ENCODE measurements at places on chromosomes 1 and 21. TPM values are rescaled to one million over a fixed set of nuclear protein-coding genes. Genes with fewer than 3 reads are reported as not detected.

GRCh38 chr1:210922666-210923065, 211.3 kb downstream of the KCNH1 start:
- H3K27me3 ChIP-seq, result no peaks in the 10 kb centered on the region
- no peak overlapping the region for H3K4me3 ChIP-seq
- H3K4me1 ChIP-seq, result no peaks in the 10 kb centered on the region
- H3K36me3 ChIP-seq, result no peaks in the 10 kb centered on the region
- DNase-seq, result no peak

DNA sequence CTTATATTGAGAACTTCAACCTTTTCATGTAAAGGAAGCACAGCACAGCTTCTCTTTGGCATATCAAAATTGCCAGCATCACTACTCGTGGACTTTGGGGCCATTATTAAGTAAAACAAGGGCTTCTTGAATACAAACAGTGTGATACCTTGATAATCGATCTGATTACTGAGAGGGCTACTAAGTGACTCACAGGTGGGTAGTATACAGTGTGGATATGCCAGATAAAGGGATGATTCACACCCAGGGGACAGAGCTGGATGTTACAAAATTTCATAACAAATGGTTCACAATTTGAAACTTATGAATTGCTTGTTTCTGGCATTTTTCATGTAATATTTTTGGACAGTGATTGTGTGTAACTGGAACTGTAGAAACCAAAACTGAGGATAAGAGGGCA, 15.4 kb downstream of the HDAC1 start:
- no peak overlapping the region for H3K27ac ChIP-seq
- H3K4me3 ChIP-seq, result no peak overlapping the region
- H3K4me1 ChIP-seq, result peaks cover 22% of the 10 kb centered on the region
- no peak for DNase-seq
- H3K27me3 ChIP-seq, result no peaks in the 10 kb centered on the region

DNA sequence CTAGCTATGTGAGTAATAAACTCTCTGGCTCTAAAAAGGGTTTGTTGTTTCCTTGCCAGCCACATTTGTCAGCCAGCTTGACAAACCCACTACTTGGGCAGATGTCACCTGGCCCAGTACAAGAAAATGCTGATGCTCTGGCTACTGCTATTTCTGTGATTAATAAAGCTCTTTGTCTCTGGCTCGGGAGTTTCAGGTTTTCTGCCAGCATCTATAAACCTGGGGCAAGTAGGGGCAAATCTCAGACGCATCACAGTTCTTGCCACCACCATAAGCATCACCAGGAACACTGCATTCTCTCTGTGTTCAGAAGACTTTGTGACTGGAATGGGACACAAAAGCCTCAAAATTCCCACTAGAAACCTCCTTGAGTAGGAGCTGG, 2.5 kb downstream of the ITLN2 start:
- H3K27ac ChIP-seq, result no peak overlapping the region
- H3K4me1 ChIP-seq, result no peaks in the 10 kb centered on the region
- no peak for DNase-seq
- H3K4me3 ChIP-seq, result no peak overlapping the region

The U2AF1 gene
- 34.2 TPM for total RNA-seq

The OR14K1 gene
- 1.3 TPM for total RNA-seq

The PCSK9 gene
- total RNA-seq, result 6.0 TPM
